ENCODE measurements at places on chromosomes 5 and 9.

DNA sequence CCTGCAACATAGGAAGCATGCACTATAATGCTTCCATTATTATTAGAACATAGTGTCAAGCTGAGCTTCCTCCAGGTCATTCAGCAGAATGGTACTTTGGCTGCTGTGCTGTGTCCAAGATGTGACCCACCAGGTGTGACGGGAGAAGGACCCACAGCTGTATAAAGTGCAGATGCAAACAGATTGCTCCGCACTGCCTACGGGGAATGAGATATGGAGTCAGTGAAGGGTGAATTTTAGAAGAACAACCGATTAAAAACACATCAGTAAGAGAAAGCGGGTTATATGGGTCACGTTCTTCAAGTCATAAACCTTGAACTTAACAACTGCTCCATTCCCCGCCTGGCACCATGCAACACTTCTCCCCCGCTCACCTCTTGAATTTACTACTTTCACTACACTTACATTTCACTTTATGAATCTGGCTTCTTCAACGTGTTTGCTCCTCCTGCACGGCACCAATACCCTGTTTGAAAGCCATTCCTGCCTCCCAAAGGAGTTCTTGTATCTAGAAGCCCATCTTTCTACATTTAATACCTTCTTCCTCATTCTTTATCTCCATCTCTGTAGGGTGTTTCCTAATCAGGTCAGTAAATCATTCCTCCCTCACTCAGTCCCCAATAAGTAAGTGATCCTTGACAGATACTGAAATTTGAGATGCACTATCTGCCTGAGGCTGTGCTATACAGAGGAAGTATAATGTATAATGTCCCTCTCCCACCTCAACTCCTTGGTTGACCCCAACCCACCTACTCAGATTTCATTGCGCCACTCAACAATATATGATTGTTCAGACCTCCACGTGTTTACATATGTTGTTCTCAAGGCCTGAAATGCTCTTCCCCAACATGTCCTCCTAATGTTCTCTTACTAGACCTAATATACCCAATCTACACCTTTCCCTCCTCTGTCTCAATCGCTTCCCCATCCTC, 25.9 kb downstream of the BRINP1 start:
- DNase-seq = no peak

DNA sequence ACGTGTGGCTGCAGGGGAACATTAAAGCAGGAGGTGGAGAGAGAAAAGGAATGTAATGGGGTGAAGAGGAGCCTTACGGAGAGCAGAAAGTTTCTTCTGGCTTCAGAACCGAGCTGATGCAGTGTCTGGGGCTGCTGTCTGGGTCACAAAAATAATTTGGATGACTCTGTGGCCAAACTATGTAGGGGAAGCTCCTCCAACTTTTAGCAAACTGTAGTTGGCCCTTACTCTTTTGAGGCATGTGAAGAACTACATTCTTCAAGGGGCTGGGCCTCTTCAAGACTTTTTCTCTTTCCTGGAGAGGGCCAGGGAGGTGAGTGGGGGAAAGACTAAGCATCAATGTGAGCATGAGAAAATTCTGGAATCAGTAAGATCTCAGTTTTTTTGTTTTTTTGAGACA, 31.9 kb upstream of the SPARC start:
- DNase-seq = no peak

DNA sequence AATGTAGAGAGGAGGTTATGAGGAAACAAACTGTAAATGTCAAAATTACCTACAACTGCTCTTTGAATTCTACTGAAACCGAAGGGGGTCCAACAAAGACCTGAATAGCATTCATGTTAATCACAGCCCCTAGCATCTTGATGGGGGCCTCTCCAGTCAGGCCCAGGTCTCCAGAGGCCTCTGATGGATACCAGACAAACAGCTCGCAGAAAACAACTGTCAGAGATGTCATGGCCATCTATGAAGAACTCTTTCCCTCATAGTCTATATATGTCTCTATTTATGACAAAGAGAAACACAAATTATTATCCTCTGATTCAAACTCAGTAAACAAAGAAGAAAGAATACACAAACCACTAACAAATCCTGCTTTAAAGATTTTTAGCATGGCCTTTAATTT, 432.6 kb downstream of the CAAP1 start:
- no peak for DNase-seq

DNA sequence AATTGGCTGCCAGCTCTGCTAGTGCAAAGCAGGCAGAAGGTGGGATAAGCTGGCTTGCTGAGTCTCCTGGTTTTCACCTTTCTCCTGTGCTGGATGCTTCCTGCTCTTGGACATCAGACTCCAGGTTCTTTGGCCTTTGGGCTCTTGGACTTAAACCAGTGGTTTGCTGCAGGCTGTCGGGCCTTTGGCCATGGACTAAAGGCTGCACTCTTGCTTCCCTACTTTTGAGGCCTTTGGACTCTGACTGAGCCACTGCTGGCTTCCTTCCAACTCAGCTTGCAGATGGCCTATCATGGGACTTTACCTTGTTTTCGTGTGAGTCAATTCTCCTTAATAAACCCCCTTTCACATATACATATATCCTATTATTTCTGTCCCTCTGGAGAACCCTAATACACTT, 1293.9 kb upstream of the CDH6 start:
- DNase-seq = no peak

GRCh38 chr9:15248621-15249020, 58.4 kb downstream of the TTC39B start:
- DNase-seq = no peak

DNA sequence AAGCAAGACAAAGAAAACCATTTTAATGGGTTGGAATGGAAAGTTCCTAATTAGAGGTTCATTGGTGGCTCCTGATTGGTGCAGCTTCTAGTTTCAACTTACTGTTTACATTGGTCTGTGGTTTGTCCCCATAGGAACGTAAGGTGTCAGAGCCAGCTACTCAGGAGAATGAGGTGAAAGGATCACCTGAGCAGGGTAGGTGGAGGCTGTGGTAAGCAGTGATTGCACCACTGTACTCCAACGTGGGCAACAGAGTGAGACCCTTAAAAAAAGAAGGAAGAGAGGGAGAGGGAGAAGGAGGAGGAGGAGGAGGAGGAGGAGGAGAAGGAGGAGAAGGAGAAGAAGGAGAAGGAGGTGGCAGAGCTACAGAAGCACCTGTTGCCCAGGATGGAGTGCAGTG, 30.4 kb downstream of the KCNIP1 start:
- no peak for DNase-seq

All from urothelium cell line (cell line).